NCI-H446 (cell line): ENCODE measurements at places on chromosomes 16 and 17.

GRCh38 chr17:42894283-42895184 is 6.1 kb upstream of the G6PC1 start:
- DNase-seq, result no peak

DNA sequence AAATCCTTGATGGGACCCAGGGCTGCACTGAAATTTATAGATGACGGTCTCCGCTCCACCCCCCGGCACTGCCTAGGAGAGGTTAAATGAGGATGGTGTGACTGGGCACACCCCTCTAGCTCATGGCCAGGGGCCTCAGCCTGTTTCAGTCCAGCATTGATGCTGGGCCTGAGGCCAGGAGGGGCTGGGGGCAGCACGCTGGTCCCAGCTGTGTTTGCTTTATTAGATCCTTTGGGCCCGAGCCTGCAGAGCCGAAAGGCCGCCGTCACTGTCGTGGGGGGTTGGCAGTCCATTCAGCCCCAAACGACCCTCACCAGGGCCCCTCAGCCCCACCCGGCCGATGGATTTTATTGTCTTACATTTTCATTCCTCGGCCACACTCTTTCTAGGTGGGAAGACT is 10.8 kb upstream of the DOK4 start:
- no peak for DNase-seq

DNA sequence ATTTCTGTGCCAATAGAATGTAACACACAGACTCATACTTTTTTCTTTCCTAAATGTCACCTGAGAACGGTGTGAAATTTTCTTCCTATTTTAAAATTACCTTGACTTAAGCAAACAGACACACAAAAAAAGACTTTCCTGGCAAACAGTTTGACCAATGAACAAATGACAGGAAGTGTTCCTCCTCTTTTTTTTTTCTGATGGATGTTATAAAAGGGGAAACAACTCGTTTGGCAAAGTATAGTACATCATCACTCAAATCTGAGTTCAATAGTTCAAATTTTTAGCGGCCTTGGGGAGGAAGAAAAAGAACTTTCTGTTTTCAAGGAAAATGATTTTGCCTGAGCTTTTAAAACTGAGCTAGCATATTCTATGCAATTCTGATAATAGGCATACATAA is 19.8 kb downstream of the HS3ST3A1 start:
- no peak for DNase-seq

GRCh38 chr16:88510091-88510994 is 57.3 kb downstream of the ZFPM1 start:
- no peak for DNase-seq

DNA sequence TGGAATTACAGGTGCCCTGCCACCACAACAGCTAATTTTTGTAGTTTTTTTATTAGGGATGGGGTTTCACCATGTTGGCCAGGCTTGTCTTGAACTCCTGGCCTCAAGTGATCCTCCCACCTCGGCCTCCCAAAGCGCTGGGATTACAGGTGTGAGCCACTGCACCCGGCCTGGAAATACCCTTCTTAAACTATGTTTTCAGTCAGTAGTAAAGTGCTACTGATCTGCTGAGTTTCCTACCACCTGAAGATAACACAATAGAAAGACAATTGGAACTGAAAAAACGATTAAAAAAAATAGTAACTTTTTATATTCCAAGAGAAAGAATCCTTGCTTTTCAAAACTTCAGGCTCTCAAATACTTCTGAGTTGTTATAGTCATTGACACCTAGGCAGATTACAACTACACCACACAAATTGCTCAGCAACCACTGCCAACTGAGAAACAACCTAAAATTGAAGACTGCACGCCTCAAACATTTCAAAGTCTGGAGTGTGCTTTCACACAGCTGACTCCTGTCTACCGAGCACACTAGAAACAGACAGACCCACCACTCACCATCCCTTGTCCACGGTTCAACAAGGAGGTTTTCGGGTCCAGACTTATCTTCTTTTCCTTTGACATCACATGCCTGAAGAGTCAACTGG is 40.9 kb downstream of the ZZEF1 start:
- no peak for DNase-seq

DNA sequence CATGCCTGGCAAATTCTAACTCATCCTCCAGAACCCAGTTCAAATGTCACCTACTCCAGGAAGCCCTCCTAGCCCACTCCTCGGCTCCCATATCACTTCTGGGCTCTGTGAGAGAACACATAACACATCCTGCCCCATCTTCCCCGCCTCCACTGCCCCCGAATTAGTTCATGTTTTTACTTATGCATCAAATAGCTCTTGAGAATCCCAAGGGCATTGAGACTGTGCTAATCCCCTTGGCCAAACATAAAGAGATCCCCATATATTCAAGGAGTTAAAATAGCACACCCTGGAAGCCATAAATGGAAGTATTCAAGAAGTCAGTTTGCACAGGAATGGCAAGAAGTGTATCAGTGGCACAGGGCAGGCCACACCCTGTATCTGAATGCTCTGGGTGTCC is 2.0 kb upstream of the CREBBP start:
- DNase-seq, result no peak

DNA sequence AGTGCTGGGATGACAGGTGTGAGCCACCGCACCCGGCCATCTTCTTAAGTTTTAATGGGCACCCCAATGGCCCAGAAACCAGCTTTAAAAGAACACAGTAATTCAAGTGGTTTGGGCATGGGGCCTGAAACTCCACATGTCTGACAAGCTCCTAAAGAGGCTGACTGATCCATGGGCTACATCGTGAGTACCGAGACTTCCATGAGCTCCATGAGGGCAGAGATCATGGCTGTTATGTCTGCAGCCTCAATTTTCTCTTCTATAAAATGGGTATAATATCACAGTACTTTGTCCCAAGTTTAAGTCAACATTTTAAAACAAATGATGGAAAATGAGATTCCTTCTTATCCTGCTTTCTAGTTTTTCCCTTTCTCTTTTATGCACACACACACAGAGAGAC is 397.6 kb upstream of the MAF start:
- no peak for DNase-seq

DNA sequence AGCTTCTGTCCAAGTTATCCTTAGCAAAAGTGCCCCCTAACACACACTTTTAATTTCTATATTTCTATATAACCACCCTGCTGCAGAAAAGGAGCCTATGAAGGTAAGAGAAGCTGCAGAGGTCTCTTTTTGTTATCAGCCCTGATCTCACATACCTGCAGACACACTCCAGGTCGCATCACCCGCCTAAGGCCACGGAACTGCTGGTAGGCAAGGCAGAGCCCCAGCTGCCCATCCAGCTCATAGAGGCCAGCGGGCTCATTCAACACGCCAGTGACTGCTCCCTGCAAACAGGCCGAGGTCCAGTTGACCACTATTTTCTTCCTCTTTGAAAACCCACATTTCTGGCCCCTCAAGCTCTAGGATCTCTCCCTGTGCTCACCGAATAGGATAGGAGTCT is 12.2 kb downstream of the CTC1 start:
- DNase-seq, result no peak

GRCh38 chr16:84497418-84498222 is 6.8 kb downstream of the MEAK7 start:
- no peak for DNase-seq
